ENCODE measurements at places on chromosomes 3 and 15.

DNA sequence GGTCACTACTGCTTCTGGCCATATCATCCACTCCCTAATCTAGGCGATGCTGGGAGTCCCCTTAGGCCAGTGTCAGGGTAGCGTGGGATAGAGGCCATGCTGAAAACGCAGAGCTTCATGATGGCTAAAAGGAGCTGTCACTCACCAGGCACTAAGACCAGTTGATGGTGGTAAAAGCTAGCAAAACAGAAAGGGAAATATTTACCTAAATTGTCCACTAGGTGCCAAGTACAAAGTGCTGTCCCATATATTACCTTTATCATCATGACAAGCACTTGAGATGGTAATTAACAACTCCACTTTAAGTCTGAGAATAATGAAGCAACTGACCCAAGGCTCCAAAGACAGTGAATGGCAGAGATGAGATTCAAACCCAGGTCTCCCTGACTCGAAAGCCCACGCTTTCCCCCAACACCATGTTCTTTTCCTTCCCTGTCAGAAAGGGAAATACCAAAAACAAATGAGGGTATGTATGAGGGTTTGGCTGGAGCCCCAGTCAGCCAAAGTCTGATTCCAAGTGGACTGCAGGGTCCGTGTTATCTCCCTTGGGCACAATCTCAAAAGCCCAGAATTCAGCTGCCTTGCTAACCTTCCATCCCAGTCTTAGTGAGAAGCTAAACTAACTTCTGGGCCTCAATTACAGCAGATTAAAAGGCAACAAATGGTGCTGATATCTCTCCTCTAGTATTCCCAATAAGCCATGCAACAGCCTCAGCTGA lies 84.7 kb downstream of the RBPMS2 start:
- no peak for DNase-seq

DNA sequence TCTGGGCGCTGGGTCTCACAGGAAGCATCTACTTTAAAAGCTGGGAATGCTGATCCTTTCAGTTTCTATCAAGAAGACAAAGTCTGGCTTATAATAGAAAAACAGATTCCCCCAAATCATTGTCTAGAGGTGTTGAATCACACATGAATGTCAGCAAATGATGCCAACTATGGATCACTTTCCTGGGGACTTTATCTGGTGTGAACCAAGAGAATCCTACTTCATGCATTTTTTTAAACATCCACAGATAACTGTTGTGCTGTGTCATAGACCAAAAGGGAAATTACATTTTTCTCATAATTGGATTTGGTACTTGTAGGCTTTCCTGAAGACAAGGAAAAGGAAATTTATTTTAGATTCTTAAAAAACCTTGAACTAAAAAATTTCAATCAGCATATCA lies 132.7 kb downstream of the CD47 start:
- DNase-seq, result no peak

GRCh38 chr3:11143476-11143875 lies 10.8 kb upstream of the HRH1 start:
- DNase-seq, result no peak

GRCh38 chr3:34511891-34512290 lies 713.5 kb downstream of the PDCD6IP start:
- DNase-seq, result no peak

DNA sequence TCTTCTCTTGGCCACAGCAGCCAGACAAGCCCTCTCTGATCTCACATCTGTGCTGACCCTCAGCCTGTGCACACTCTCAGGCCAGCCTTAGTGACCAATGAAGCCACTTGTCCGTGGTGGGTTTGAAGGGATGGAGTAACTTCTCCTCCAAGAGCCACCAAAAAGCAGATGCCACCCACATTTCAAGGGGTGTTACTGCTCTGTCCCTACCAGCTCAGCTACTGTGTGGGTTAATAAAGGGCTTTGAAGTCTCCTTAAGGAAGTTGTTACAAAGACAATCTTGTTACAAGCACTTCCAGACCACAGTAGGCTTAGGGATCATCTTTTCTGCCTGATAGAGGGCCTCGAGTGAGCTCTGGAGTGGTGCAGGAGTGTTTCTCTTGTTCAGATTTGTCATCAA lies 3.3 kb upstream of the CA12 start:
- DNase-seq, result no peak

DNA sequence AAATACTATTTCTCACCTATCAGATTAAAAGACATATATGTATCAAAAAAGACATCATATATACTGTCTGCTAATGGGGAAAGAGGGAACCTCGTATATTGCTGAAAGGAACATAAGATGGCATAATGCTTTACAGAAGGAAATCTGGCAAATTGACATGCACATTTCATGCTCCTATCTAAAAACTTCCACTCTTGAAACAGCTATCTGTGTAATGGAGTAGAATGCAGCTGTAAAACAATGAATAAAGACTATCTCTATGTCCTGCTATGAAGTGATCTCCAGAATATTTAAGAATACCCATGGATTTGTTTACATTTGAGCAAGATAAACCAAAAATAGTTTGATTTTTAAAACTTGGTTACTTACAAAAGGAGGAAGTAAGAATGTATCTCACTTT lies 107.4 kb downstream of the TBL1XR1 start:
- DNase-seq, result no peak

DNA sequence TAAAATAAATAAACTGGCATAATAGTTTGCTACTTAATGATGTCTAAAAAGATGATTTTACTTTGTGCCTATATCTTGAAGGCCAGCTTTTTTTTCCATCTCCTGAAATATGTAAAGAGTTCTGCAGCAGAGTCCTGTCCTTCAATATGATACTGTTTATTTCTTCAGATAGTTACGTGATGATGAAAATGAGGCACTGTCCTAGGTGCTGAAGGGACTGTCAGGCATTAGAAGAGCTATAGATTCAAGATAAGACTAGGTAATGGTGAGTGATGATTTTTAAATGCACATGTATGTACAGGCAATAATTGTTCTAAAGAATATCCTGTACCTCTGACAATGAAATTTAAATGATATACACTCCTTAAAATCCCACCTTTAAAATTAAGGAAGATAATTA lies 326.9 kb upstream of the DNAJC19 start:
- no peak for DNase-seq

- DNase-seq, result no peak
Observed at GRCh38 chr3:26634601-26635000, 12.0 kb downstream of the LRRC3B start.

DNA sequence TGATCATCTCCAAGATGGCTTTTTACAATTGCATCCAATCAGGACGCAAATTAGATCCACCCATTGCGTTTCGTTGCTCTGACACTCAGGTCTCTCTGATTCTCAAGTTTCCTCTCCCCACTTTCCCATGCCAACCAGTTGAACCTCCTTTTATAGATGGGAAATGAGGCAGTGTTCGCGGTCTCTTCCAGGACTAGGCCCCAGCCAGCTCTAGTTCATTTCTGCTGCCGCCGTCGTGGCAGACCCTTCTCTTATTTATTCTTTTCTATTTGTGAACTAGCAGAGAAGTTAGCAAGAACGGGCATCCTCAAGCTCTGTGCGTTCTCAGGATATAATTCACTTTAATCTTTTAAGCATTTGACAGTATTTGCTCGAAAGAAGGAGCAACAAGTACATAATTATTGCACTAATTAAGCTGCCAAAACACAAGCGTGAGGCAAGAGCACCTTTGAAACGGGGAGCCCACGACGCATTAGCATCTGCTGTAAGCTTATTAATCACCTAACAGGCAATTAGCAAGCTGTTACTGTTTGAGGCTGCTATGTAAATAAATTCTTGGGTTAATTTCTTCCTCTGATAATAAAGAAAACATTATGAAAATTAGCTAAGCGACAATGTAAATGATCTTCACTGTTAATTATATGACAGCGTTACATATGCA lies 246.4 kb upstream of the TLE3 start:
- DNase-seq, result no peak
